Stimulated activated CD4-positive, alpha-beta T cell treated with anti-CD3 and anti-CD28 coated beads, Interleukin-15, amount 100 ng/mL, for 24 hours (primary cell): ENCODE measurements at places on chromosomes 4 and X.

DNA sequence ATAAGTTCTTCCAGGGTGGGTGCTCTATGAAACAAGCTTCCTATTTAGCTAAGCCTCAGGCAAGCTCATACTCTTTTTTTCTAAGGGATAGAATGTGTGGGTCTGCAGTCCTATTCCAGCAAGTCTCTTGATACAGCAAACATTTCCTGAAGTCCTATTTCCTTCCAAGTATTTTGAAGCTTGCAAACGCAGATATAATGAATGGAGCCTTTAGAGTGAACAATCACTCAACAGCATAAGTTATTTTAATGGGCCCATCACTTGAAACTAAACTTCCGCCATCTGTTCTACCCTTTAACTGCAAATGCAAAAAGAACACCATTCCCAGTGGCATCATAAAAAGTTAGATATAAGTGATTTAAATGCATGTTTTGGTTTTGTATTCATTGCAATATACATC lies 108.3 kb upstream of the TAPT1 start:
- no peak for DNase-seq

DNA sequence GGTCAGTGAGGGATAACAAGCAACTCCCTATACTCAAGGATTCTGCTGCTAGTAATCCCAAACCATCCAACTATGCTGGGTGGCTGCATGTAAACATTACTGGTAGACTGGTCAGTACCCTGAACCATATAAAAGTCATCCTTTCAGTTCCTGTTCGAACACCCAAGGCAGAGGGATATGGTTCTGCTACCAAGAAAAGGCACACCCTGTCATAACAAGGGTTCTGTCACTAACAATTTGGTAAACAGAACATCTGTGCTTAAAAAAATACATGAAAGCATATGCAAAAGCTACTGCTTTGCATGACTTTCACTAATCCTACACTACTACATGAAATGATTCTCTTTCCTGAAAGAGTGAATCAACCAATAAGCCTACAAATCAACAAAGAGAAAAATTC lies 76.8 kb upstream of the MCF2 start:
- no peak for DNase-seq

DNA sequence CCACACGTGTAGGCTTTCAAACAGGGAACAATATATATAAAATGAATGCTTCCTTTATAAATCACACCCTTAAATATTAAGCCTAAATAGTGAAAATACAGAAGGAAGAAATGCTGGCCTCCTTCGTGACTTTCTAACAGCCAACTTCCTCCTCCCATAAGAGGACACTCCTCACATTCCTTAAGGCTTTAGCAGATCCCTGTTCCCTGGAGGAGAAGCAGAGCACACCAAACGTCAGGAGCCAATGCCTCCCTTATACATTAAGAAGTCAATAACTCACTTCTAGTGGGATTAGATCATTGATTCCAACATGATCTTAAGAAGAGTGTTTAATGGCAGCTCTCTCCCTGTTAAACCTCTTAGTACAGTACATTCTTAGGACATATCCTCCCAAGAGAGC lies 108.4 kb upstream of the FAM241A start:
- no peak for DNase-seq

GRCh38 chr4:85142451-85142850 lies 176.0 kb upstream of the WDFY3 start:
- DNase-seq, result no peak

- no peak for DNase-seq
Observed at GRCh38 chr4:148273501-148273986, 168.7 kb downstream of the NR3C2 start.

DNA sequence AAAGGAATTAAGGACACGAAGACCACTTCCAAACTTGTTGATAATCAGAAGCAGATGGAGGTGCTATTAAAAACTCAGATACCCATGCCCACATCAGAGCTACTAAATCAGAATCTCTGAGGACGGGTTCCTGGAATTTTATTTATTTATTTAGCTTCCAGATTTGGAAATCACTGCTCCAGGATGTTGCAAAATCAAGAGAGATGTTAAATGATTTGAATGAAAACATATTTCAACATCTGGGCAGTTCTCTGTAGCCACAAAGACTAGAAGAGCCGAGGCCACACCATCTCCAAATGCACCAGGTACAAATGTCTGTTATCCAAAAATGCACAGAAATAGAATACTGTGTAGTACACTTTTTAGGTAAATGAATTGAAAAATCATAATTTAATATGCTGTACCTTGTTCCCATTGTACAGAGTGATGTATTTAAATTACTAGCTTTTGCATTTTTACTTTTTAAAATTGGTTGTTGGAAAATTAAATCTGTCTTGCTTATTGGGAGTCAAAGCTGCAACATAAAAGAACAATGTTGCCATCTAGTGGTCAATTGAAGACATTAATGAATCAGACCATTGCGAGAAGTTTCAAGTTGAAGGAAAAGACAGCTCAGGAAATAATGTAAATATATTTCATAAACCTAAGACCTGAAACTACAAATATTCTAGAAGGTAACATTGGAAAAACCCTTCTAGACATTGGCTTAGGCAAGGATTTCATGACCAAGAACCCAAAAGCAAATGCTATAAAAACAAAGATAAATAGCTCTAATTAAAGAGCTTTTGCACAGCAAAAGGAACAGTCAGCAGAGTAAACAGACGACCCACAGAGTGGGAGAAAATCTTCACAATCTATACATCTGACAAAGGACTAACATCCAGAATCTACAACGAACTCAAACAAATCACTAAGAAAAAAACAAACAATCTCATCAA lies 151.3 kb upstream of the TTC29 start:
- no peak for DNase-seq

- no peak for DNase-seq
Observed at GRCh38 chr4:168220893-168221292, 97.7 kb downstream of the DDX60 start.

DNA sequence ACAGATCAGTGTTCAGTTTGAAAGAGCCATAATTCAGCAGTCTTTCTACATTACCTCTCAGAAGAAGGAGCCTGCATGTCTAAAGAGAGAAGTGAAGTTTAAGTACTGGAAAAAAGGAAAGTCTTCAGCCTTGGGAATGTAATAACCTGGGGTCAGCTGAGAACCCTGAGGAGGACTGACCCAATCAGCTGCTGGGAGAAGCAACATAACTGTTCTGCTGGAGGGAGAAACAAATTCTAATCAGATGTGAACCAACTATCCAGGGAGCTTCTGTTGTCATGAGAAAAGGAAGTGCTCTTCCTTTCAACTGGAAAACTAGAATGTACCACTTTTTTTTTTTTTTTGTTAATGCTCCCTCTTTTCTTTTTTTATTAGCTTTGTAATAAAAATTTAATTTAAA lies 64.5 kb upstream of the PDE5A start:
- DNase-seq, result no peak

GRCh38 chr4:161653697-161654096 lies 510.1 kb downstream of the FSTL5 start:
- DNase-seq, result no peak

- no peak for DNase-seq
Observed at GRCh38 chr4:22712529-22712928, 19.8 kb downstream of the GBA3 start.

DNA sequence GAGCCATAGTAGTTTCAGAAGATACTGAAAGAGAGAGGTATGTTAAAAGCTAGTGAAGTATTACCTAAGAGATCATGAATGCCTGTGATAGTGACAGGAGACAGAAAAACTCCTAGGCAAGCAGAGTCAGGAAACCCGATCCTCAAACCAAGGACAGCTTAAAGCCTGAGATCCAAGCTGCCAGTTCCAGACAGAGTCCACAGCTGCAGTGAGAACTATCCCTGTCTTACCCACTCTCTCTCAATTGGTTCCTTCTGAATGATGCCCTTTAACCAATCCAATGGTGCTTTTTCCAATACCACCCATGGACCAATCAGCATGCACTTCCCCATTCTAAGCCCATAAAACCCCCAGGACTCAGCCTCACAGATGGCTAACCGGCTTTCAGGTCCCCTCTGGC lies 90.4 kb upstream of the PCDH10 start:
- no peak for DNase-seq

DNA sequence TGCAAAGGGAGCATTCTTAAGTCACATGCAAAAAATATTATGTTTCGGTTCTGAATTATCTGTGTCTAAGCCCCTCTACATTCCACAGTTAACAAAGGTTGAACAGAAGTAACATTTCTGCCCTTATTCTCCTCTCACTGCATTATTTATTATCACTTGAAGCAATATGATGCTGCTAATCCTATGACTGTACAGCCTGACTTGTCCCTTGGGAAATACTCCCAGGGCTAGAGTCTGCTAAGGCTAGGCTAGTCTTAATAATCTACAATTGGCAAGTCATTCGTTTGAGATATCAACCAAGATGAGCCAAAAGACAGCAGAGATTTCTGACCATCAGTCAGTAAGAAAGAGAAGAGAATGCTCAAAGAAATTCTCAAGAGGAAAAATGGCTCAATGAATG lies 226.9 kb upstream of the HCCS start:
- no peak for DNase-seq

DNA sequence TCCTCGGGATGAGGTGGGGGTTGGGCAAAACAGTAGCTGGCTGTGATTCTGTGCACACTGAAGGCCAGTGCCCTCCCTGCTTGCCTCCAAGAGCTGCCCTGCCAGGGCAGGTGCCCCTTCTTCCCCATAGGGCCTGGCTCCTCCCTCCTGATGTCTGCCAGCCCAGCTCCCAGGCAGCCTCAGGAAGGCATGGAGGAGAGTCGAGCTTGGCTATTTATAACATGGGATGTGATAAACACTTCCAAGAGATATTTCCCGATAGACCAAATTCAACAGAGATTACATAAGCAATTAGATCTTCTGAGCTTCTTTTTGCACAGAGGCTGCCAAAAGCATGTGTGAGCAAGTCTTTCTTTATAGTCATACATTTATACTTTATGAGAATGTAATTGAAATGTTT lies 45.3 kb upstream of the PJA1 start:
- DNase-seq, result no peak

- peak; percentile 16 for DNase-seq
Observed at GRCh38 chr4:102007959-102008425, 217.5 kb downstream of the BANK1 start.

DNA sequence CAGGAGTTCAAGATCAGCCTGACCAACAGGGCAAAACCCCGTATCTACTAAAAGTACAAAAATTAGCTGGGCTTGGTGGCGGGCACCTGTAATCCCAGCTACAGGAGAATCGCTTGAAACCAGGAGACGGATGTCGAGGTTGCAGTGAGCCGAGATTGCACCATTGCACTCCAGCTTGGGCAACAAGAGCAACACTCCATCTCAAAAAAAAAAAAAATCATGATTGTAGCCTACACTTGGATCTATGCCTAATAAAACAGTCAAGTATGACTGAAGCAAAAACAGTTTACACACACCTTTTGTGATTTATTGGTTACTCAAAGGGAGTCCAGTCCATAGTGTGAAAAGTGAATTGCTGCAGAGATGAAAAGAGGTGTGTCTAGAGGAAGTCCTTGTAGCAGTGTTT lies 34.7 kb upstream of the TASL start:
- no peak for DNase-seq

DNA sequence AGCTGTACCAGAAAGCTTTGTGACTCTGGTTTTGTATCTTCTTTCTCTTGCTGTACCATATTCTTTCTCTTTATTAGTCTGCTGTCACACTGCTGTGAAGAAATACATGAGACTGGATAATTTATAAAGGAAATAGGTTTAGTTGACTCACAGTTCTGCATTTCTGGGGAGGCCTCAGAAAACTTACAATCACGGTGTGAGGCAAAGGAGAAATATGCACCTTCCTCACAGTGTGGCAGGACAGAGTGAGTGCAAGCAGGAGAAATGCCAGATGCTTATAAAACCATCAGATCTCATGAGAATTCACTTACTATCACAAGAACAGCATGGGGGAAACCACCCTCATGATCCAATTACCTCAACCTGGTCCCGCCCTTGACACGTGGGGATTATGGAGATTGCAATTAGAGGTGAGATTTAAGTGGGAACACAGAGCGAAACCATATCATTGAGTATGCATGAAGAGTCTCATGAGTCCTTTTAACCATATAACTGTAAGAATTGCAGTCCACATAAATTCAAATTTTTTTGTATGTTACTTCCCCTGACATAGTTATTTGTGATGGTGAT lies 67.4 kb upstream of the INPP4B start:
- DNase-seq, result no peak

DNA sequence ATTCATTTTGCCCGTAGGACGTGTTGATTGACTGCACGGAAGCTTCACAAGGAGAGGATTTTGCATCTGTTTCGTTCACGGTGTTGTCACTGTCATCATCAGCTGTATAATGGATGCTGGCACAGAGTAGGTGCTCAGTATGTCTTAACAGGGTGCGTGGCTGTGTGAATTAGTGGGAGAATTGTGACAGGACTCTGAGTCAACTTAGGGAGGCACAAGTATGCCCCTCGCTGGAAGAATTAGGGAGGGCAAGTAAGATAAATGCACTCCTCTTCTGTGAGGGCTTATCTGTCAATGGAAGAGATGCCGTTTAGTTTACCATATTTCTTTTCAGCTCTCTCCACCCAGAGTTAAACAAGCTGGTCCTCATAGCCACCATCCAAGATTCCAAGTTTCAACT lies 107.2 kb downstream of the TRIML1 start:
- no peak for DNase-seq

GRCh38 chrX:81229229-81229628 lies 27.3 kb downstream of the SH3BGRL start:
- DNase-seq, result no peak

GRCh38 chr4:96152824-96153223 lies 312.9 kb downstream of the PDHA2 start:
- DNase-seq, result no peak

GRCh38 chr4:9977518-9978031 lies 43.7 kb downstream of the SLC2A9 start:
- no peak for DNase-seq

- DNase-seq, result no peak
Observed at GRCh38 chrX:106284431-106285025, 116.4 kb downstream of the PWWP3B start.

DNA sequence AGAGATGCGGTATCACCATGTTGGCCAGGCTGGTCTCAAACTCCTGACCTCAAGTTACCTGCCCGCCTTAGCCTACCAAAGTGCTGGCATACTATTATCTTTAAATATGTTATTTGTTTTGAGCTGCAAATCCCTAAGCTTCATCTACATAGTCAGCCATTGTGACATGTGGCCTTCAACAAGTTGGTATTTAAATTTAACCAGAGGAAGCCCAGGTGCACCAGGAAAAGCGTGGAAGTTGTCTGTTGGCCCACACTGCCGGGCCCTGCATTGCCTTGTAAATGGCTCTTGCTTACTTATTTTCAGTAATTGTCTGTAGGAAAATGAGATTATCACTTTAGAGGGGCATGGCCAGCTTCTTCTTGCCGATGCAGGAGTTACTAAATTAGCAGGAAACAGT lies 6.0 kb downstream of the WWC2 start:
- no peak for DNase-seq

- DNase-seq, result no peak
Observed at GRCh38 chr4:24664956-24665355, 80.6 kb upstream of the DHX15 start.

- peak; percentile 32 for DNase-seq
Observed at GRCh38 chr4:185534866-185535611, at the start of gene PDLIM3. PDLIM3 (minus strand) TSS chr4:185535507; CDS start chr4:185535434, 73 bp downstream.

- no peak for DNase-seq
Observed at GRCh38 chrX:3226087-3226486, 120.4 kb downstream of the MXRA5 start.
